ENCODE measurements at places on chromosomes 12 and 14.

- no peak for DNase-seq
Observed at GRCh38 chr12:40184493-40185302, 40.1 kb upstream of the LRRK2 start.

DNA sequence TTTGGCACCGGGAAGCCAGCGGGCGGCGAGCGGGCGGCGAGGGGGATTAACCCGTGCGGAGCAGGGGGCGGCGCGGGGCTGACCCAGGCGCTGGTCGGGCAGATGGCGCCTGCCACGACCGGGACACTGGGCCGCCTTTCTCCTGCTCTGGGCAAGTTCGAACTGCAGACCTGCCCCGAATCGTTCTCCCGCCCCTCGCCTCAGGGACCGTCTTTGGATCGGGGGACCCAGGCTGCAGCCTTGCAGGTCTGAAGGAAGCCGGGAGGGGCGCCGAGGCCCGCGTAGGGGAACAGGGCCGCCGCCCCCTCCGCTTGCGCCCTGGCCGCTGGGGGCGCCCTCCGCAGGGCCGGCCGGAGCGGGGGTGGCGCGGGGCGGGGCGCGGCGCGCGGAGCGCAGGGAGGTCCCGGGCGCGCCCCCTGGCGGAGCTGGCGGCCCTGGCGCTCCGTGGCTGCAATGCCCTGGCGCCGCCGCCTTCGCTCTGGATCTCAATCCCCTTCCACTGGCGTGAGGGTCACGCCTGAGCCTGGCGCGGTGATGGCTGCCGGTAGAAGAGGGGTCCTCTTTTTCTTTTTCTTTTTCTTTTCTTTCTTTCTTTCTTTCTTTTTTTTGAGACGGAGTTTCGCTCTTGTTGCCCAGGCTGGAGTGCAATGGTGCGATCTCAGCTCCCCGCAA is 449 bp upstream of the LTBP2 start:
- DNase-seq: peak; percentile 86

- no peak for DNase-seq
Observed at GRCh38 chr14:96197969-96198368, 6.7 kb upstream of the BDKRB2 start.

DNA sequence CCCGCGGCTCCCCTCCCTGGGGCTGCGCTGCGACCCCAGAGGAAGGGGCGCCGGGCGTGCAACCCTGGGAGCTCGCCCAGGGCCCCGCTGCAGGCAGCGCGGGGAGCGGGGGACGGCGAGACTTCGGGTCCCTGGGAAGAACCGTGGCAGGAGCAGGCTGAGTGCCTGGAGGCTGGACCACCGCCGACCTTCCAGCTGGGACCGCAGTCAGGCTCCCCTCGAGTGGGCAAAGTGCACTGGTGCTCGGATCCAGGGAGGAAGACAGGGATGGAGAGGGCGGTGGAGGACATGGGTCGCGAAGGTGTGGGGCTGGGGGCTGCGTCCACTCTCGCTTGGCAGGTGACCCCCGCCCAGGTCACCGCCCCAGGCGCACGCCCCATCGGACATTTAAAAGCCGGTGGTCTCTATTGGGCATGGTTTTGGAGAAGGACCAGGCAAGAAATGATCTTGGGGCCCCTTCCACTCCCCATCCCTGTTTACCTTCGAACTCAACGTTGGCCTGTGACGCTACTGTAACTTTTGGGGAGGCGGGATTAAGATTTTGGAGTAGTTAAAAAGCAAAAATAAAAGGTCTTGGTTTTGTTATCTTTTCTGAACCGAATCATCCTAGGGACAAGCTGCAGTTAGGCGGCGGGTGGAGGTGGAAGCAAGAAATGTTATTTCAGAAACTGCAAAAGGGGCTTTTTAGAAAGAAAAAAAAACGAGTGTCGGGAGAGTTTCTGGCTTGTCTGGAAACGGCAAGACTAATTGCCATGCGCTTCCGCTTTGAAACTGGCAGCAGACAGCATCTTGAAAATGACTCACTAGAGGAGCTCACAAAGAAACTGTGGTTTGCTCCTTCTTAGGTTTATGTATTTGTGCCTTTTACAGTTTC is 1.0 kb downstream of the ELK3 start:
- peak; percentile 45 for DNase-seq

DNA sequence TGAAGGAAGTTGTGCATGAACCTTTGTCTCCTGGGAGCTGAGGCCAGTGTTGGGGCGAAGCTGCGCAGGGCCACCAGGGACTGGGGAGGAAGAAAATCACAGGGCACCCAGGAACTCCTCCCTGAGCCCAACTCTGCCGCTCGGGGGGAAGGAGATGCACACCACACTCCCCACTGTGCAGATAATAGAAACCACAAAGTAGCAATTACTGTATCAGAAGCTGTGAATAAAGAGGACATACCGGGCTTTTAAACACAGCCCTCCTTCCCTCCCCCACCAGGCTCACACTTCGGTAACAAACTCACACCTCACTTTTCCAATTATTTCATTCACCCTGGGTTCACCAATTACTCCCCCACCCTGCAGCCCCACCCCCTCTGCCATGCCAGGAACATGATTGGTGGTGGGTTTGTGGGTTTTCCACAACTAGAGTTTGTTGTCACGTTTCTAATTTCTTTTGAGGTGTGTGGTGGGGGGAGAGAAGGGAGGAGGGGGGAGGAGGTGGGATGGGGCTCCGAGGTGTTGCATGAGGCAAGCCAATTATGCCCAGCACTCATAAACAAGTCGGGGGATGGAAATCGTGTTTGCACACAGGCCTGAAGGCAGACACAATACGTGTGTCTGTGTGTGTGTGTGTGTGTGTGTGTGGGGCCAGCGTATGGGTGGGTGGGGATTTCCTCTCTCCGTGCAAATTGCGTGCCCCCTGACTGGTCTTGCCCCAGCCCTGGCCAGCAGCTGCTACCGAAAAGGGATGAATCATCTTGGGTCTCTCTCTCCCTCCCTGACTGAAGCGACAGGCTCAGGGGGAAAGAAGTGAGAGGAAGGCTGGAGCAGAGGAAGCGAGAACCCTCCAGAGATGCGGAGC is 103.3 kb downstream of the RBM19 start:
- no peak for DNase-seq

- DNase-seq: no peak
Observed at GRCh38 chr12:121918679-121919038, 267 bp downstream of the CFAP251 start.

GRCh38 chr12:6866920-6867412 is 365 bp upstream of the TPI1 start:
- DNase-seq: no peak

GRCh38 chr12:121600702-121601336 is 20.0 kb upstream of the KDM2B start:
- DNase-seq: no peak

DNA sequence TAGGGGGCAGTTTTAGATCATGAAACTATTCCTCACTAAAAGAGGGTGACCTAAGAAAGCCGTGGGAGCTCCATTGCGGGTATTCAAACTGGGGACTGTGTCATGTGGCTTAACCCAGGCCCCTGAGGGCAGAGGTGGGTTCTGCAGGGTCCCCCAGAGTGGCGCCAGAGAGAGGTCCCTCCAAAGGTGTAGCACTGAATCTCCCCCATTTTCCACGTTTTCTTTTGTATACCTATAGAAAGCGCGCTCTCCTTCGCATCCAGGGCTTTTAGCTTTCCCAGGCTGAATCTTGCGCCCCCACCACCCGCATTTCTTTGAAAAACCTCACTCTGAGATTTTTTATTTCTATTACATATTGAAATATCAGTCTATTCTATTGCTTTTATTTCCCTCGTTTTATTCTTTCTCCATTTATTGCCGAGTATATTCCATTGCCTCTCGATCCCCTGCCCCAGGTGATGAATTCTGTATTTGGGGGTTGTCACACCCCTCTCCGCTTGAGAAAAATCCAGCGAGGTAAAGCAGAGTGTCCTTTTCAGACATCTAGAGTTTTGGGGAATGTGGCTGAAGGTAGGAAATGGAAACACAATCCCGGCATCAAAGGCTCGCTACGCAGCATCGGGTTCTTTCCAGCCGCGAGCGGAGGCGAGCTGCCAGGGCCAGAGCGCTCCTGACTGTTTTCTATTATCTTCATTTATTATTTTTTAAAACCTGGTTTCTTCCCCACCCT is 870 bp upstream of the HOXC13 start:
- no peak for DNase-seq

- DNase-seq: no peak
Observed at GRCh38 chr14:58131386-58131785, 20.6 kb downstream of the ARMH4 start.

DNA sequence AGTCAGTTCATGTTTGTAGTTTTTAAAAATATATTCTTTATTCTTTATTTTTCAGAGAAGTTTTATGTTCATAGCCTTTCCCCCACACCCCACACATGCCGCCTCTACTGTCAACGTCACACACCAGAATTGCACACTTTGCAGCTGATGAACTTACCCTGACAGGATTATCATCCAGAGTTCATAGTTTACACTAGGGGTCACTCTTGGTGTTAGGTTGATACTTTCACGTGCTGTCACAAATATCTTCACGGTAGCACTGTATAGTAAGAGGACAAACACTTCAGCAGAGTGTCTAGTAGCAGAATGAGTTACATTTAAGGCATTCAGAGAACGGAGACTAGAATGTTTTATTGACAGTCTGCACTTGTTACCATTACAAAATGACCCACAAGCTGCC is 5.1 kb downstream of the DPPA3 start:
- DNase-seq: no peak

DNA sequence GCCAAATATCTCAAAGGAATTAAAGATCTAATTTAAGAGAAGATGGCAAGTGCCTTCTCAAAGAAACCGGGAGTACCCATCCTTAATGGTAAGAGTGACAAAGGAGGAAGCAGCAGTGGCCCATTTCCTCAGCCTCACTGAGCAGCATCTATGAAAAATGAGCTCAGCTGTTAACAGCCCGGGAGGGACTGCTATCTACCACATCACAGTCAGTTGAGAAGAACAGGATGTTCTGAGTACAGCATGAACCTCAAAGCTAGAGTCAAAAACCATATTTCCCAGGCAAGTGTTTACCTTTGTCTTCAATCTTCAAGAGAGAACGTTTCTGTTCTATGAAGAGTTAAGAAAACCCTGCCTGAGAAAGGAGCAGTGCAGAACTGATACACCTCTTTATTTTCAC is 115.0 kb downstream of the BTG1 start:
- peak; percentile 19 for DNase-seq

- peak; percentile 54 for DNase-seq
Observed at GRCh38 chr12:42023733-42024494, 120.8 kb downstream of the GXYLT1 start.

GRCh38 chr12:56040151-56040550 is 1.6 kb upstream of the RPS26 start:
- DNase-seq: no peak

GRCh38 chr14:52222901-52223300 is 44.6 kb upstream of the PTGDR start:
- DNase-seq: no peak

DNA sequence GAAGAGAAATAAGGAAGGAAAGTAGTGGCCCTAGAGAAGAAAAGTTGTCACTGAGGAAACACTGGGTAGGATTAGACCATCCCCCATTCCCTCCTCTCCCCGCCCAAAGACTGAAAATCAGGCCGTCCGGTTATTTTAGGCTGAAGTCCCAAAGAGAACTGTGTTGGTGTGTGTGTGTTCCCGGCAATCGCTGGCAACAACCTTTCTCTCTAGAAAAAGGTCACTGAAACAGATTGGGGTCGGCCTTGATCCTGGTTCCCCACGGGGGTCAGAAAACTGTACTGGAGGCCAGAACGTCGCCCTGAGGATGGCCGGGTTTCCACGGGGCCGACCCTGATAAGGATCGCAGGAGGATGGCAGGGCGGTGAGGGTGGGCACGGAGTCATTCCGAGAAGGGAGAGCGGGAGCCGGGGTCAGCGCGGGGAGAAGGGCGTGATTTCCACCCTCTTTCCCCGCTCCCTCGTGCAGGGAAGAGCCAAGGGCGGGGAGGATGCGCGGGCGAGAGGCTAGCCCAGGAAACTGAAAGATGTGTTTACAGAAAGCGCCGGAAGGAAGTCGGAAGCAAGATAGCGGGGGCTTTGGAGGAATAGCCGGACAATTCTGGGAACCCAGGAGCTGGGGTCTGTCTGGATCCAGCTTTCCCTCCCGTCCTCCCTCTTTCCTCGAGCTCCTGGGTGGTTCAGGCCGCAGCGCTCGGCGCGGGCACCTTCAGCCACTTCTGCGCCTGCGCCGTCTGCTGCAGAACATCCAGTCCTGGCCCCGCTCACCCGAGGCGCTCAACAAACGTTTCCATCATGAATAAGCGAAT is 25.3 kb upstream of the SPTLC2 start:
- DNase-seq: peak; percentile 50

DNA sequence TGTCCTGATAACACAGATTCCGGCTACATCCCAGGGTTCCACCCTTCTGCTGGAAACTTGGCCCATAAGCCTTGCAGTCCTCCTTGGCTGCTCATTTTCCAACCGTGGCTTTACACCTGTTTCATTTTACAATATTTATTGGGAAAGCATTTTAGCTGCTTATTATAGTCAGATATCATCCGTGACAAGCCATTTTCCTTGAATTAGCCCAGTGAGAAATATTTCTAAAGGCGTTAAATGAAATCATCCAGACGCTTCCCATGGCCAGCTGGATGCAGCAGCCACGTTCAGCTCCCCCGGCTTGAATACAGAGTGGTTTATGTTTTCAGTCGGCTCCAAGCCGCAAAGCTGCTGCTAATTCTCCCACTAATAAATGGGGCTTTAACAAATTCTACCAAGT is 245.0 kb upstream of the PELI2 start:
- DNase-seq: no peak

DNA sequence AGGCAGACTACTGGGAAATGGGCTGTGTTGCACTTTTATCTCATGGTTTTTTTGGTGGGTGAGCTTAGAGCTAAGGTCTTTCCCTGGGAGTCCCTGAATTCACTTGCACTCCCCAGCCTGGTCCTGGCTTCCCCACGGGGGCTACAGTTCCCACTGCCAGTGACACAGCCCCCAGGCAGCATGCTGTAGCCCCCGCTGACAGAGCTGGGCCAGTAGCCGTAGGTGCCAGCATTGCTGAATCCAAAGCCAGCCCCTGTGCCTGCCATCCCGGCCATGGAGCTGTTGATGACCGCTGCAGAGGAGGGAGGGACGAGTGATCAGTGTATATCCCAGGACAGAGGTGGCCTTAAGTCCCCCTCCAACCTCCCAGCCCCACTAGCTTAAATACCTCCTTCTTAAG is 6.9 kb upstream of the KRT72 start:
- DNase-seq: no peak

DNA sequence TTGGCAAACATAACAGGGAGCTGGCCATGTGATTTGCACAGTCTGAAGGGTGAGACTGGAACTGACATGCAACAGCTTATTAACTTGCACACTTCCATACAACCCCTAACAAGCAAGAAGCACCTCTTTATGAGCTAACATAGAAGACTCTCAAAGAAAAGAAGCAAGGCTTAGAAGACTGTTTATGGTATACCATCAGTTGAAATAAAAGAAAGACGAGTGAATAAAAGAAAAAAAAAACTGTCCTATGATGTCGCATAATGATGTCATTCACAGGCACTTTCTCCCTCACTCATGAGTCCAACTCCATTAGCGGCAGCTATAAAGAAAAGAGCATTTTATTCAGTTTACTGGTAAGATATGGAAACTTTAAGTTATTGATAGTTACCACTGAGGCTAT is 3.3 kb upstream of the MDM1 start:
- DNase-seq: no peak

All from T-helper 17 cell (primary cell).